ENCODE measurements at places on chromosomes 2 and 18. TPM values are rescaled to one million over a fixed set of nuclear protein-coding genes. Genes with fewer than 3 reads are reported as not detected.

DNA sequence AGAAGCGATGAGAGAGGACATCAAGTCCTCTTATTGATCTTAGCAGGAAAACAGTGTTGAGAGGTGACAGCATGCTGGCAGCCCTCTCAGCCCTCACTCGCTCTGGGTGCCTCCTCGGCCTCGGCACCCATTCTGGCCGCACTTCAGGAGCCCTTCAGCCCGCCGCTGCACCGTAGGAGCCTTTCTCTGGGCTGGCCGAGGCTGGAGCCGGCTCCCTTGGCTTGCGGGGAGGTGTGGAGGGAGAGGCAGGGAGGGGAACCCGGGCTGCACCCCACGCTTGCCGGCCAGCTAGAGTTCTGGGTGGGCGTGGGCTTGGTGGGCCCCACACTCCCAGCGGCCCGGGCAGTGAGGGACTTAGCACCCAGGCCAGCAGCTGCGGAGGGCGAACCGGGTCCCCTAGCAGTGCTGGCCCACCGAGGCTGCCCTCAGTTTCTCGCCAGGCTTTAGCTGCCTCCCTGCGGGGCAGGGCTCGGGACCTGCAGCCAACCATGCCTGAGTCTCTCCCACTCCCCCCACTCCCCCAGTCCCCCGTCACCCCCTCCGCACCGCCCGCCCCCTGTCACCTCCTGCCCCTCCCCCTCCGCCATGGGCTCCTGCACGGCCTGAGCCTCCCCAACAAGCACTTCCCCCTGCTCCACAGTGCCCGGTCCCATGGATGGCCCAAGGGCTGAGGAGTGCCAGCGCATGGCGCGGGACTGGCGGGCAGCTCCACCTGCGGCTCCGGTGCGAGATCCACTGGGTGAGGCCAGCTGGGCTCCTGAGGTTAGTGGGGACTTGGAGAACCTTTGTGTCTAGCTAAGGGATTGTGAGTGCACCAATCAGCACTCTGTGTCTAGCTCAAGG is 8.4 kb downstream of the FAP start:
- no peak for DNase-seq

REG1A gene
- not detected for total RNA-seq

DNA sequence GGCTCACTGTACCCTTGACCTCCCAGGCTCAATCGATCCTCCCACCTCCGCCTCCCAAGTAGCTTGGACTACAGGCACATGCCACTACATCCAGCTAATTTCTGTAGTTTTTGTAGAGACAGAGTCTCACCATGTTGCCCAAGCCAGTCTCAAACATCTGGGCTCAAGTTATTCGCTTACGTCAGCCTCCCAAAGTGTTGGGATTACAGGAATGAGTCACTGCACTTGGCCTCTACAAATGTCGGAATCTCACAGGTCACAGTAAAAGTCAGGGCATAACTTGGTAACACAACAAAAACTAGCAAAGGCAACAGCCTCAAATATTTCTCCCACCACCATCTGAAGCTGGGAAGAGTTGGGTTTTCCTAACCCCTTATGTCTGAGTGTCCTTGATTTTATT is 25.3 kb downstream of the SCG2 start:
- no peak for DNase-seq

GRCh38 chr2:227201771-227202170 is 37.3 kb downstream of the COL4A3 start:
- no peak for DNase-seq

- no peak for DNase-seq
Measured at GRCh38 chr2:174682007-174682577, 82.2 kb downstream of the CHRNA1 start.

DNA sequence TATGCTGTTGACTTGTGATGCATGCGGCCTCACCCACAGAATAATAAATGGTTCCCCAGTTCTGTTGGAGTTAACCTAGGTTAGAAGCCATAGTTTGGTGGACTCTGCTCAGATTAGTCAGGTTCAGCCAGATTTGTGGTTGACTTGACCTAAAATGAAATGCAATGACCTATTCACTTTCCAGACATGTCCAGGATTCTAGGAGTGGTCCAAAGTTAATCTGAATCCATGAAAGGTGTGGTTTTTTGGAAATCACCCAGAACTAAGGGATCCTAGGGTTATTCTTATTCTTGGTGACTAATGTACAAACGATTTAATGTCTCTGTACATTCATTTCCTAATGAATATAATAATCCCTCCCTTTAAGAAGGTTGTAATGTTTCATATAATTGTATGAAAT is 88.9 kb upstream of the RBBP8 start:
- no peak for DNase-seq

DNA sequence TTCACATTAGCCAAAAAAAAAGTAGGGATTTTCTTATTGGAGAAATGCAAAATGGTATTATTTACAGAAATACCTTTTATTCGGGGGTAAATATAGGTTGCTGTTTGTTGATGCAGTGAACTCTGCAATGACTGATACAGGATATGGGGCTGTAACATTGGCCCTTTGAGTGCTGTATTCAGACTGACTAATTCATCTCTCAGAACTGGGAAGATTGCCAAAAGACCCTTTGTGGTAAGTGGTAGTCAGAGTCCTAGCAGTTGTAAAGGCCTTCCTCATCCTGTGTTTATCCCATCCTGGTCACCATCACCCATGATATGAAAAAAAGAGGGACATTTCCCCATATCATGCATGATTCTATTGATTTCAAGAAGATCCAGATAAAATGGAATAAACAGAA is 14.0 kb upstream of the DCC start:
- DNase-seq, result no peak

DNA sequence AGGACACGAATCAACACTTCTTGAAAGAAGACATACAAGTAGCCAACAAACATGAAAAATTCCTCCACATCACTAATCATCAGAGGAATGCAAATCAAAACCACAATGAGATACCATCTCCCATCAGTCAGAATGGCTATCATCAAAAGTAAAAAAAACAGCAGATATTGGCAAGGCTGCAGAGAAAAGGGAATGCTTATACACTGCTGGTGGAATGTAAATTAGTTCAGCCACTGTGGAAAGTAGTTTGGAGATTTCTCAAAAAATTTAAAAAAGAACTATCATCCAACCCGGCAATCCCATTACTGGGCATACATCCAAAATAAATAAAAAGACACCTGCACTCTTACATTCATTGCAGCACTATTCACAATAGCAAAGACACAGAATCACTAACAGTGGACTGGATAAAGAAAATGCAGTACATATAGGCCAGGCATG is 78.7 kb downstream of the GRB14 start:
- peak; percentile 54 for DNase-seq

DNA sequence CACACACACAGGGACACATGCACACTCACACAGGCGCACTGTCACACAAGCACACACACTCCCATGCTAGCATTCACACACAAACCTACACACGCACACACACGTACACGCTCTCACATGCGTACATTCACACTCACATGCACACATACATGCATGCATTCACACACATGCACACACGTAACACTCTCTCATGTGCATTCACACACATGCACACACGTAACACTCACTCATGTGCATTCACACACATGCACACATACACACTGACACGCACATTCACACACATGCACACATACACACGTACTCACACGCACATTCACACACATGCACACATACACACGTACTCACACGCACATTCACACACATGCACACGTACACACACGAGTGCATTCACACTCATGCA is 16.3 kb downstream of the ADI1 start:
- DNase-seq, result no peak

- DNase-seq, result no peak
Measured at GRCh38 chr18:51802569-51803428, 537.2 kb upstream of the DCC start.

GRCh38 chr2:65096948-65097347 is 33.0 kb downstream of the RAB1A start:
- no peak for DNase-seq

- DNase-seq, result no peak
Measured at GRCh38 chr18:69172046-69172445, 228.6 kb upstream of the DOK6 start.

PDE11A gene
- total RNA-seq, result not detected

DNA sequence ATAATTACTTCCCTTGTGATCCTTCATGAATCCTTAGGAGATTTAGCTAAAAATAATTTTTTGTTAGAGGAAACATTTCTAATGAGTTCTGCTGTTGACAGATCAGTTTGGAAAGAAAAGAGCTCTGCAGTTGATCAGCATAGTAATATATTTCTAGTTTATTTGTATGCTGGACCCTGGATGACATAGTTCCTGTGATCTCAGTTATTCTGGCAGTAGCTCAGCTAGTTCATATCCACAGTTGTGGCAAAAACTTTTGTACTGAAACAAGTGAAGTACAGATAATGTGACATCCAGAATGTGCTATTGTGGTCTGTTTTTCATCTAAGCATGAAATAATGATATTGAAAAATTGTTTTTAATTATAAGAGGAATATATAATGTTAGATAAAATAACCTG is 33.7 kb downstream of the ABI2 start:
- DNase-seq, result no peak

GRCh38 chr2:215145611-215146010 is 7.2 kb upstream of the ABCA12 start:
- no peak for DNase-seq

GTF2A1L gene
- total RNA-seq, result not detected

All from HT-29 (cell line).